Esophagus muscularis mucosa (tissue), 4 donors: ENCODE measurements at places on chromosomes 16 and 17. TPM values are rescaled to one million over a fixed set of nuclear protein-coding genes. Genes with fewer than 3 reads are reported as not detected.

The OR1A1 gene
- not detected for total RNA-seq

The RAB26 gene
- not detected for total RNA-seq

The KRTAP4-9 gene
- total RNA-seq = not detected

The TMIGD1 gene
- not detected for total RNA-seq

The CCL15 gene
- not detected for total RNA-seq

The OR1F1 gene
- total RNA-seq = not detected

The CLEC18A gene
- 0.46 TPM for total RNA-seq

The NME3 gene
- 64.8 TPM for total RNA-seq

The KRTAP4-1 gene
- not detected for total RNA-seq

The ST6GALNAC2 gene
- total RNA-seq = 8.7 TPM

The CDT1 gene
- total RNA-seq = 0.17 TPM

The TLCD2 gene
- 7.7 TPM for total RNA-seq

The NPIPB12 gene
- 20.7 TPM for total RNA-seq

The PLCG2 gene
- total RNA-seq = 8.6 TPM

The ZSCAN10 gene
- not detected for total RNA-seq

The SLC5A10 gene
- total RNA-seq = not detected

The OTOA gene
- total RNA-seq = not detected

The KDM6B gene
- total RNA-seq = 12.5 TPM

The ATP2A3 gene
- 35.4 TPM for total RNA-seq

The RHOT1 gene
- total RNA-seq = 46.1 TPM

The RAB34 gene
- 193 TPM for total RNA-seq

The CDR2L gene
- total RNA-seq = 36.7 TPM

The AIPL1 gene
- not detected for total RNA-seq

The KRTAP9-2 gene
- total RNA-seq = not detected

The ASB16 gene
- 5.4 TPM for total RNA-seq

The NAGS gene
- 3.4 TPM for total RNA-seq

The CD300E gene
- total RNA-seq = 0.40 TPM

The C1QTNF1 gene
- 115 TPM for total RNA-seq

The HS3ST3A1 gene
- 5.7 TPM for total RNA-seq

The RNF112 gene
- 2.3 TPM for total RNA-seq

The WIPI1 gene
- total RNA-seq = 59.4 TPM

The LCAT gene
- 13.9 TPM for total RNA-seq

The CCL1 gene
- total RNA-seq = not detected

The SAMD14 gene
- total RNA-seq = 0.98 TPM

The TPPP3 gene
- total RNA-seq = 44.5 TPM

The MT1G gene
- 4.9 TPM for total RNA-seq

The NKD1 gene
- 64.6 TPM for total RNA-seq

The TBC1D28 gene
- total RNA-seq = not detected

The CSH2 gene
- total RNA-seq = not detected

The KRTAP9-4 gene
- total RNA-seq = not detected

The KCNJ12 gene
- 1.2 TPM for total RNA-seq
